ENCODE measurements at places on chromosomes 3 and 15.

DNA sequence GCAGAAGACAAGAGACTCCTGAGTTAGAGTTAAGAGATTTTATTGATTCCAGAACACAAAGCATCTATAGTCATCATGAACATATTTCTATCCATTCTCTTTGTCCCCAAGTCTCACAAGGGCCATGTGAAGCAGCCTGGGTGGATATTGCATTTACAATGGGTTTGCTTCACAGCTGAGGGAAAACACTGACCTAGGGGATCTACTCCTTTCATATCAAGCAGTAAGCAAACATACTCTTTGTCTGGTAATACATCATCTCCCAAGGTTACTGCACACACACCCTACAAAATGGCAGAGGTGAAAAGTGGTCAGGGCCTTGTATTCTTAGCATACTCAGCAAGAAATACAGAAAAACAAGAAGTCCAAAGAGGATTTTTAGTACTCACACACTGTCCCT is 267.7 kb upstream of the BCHE start:
- no peak for DNase-seq

GRCh38 chr15:31374489-31374888 is 47.9 kb downstream of the KLF13 start:
- no peak for DNase-seq

DNA sequence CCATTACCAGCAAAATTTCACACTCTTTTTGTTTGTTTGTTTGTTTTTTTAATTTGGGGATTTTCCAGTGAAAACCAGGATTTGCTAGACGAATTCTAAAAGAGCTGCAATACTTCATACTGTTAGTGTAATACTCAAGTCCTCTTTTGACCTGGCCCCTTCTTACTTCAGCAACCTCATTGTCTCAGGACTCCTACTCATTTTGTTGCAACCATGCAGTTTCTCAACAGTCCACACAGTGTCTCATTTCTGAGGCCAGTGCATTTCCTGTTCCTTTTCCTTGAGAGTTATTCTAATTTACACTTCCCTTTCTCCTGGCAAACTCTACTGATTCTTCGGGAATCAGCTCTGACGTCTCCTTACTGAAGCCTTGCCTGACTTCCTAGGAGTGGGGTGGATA is 35.6 kb downstream of the NSUN3 start:
- no peak for DNase-seq

- DNase-seq = no peak
Measured at GRCh38 chr3:174340624-174341587, 518.2 kb upstream of the NAALADL2 start.

DNA sequence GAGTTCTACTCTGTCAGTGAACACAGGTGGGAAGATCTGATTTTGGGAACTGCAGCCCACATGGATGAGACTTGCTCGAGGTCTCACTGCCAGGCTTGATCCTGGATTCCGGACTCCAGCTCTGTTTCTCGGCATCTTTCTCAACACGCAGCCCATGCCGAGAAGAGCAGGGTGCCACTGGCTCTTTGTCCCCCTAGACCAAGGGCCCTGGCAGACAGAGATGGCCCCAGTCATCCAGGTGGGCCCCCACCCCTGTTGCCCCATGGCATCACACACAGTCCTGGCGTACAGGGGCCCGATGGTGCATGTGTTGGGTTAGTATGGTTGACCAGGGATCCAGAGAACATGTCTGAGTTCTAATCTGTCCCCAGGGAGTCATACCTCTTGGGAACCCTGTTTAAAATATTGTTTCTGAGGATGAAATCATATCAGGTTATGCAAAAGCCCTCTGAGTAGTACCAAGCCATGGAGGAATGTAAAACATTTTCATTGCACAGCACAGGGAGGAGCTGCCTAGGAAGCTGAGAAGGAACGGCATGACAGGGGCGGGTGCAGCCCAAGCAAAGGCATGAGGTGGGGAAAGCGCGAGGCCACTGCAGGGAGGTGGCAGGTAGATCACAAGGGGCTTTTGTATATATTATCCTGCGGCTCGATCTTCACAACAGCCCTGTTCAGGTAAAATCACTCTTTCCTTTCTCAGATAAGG is 320.6 kb downstream of the UACA start:
- DNase-seq = no peak
